Activated CD8-positive, alpha-beta T cell treated with anti-CD3 and anti-CD28 coated beads for 36 hours (primary cell): ENCODE measurements at places on chromosomes 2 and 18.

DNA sequence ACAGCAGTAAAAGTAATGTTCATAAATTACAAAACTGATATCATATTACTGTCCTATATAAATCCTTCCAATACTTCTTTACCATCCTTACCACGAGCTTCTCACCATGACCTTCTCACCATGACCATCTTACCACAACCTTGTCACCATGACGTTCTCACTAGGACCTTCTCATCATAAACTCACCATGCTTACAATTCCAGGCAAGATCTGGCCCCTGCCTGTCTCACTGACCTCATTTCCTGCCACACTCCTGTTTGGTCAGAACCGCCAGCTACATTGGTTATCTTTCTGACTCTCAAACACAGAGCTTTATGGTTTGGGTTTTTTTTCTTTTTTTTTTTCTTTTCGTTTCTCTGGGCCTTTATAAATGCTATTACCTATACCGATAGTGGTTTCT, 827.6 kb downstream of the RNF144A start:
- DNase-seq, result peak; percentile 83

DNA sequence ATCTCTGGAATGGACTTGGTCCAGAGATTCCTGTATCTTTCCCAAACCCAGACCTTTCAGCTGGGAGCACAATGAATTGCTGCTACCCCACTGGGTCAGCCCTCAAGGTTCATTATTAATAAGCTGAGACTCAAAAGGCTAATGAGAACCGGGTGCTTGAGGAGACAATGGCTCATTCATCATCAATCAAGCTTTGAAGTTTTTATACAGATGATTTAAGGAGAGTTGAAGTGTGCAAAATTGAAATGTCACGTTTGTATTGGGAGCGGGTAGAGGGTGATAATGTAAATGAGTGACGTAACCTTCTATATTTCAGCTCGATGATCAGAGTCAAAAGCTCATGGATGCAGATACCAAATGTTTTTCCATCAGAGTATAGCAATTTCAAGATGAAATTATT, 744.9 kb downstream of the ERBB4 start:
- DNase-seq, result no peak

DNA sequence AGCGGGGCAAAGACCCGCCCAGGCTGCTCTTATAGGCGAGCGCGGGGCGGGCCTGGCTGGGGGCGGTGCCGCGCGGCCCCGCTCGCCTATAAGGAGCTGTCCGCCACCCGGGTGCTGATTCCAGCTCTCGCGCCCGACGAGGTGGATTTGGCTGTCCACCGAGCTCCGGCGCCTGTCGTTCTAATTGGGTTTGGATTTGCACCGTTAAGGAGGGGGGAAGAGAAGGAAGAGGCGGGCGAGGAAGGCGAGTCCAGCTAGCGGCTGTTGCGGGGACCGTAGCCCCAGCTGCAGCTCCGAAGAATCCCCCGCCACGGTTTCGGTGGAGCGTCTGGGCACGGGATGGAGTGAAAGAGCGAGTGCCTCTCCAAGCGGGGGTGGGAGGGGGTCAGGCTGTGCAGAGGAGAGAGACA, at the start of gene CNTNAP5:
Gene CNTNAP5, plus strand, starts transcription at position 117 of the 410 bp plus-strand sequence. CDS start 364 bp downstream, outside the sequence.
- peak; percentile 34 for DNase-seq

DNA sequence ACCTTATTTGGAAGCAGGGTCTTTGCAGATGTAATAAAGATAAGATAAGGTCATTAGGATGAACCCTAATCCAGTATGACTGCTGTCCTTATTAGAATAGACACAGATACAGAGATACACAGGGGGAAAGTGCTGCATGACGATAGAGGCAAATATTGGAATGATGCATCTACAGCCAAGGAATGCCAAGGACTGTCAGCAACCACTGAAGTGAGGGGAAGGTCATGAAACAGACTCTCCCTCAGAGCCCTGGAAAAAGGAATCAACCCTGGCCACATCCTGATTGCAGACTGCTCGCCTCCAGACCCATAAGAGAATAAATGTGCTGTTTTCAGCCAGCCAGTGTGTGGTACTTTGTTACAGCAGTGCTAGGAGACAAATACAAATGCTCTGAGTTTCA, 14.8 kb downstream of the TMEM237 start:
- DNase-seq, result no peak

DNA sequence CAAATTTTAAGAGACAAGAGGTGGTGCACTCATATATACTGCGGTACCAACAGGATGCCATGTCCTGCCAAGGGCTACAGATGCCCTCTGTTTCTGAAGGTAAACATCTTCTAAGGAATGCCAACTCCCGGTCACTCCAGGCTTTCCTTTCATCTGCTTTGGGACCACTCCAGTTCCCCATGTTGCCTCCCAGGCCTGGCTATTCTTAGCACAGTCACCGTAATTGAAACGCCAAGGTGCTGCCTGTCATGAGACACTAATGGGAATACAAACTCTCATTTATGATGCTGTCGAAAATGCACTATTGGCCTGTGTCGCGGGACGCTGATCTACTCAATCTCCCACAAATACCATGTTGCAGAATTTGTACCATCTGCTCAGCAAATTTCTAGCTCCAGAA, 79.6 kb downstream of the KLF7 start:
- no peak for DNase-seq

DNA sequence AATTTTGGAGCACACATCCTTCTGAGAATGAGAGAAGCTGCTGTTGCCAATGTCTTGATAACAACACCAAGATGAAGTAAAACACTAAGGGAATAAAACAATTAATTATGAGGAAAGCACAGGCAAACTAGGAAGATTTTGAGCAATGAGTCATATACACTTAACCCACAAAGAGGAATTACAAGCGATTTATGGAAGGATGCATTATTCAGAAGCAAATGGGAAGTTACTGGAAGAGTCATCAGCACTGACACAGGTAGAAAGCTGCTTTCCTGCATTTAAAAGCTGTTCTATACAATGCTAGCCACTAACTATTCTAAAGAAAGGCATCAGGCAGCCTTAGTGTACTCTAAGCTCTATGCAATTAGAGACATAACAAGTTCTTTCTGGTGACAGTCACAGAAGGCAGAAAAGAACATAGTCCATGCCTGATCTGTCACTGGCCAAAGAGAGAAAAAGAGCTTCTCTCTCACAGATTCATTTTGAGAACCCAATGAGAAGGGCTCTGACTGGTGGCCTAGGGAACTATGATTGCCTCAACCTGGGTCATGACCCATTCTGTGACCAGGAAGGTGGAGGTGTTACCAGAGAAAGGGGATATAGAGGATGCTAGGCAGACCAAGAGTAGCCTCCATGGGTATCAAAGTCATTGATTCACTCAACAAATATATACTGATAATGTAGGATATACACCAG, 45.4 kb downstream of the M1AP start:
- no peak for DNase-seq

DNA sequence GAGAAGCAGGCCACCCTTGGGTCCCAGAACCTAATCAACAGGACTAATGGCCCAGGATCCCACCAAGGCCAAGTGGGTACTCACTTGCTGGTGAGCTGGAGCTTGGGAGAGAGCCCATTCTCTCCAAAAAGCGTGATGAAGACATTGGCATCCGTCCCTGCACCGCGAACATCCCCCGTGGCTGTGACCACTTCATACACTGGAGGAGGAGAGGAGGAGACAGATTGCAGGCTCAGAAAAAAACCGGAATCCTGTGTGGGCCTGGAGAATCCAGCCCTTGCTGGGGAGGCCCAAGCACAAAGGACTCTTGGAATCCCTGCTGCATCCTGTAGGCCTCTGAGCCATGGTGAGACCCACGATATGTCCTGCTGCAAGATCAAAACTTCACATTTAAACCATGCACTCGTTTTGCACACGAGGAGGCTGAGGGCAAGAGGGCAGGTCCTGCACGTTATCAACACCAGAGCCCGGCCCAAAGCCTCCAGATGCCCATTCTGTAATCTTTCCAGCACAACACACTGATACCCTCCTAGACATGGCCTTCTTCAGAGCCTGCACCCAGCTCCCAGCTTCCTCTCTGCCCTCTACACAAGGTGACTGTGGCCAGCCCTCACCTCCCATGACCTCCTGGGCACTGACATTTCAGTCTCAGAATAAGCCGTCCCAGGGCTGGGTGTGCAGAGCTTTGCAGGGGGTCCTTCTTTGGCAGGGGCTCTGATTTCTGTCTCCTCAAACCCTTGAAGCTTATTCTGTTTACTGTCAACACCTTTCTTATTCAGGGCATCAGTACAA, 7.8 kb downstream of the LOXHD1 start:
- DNase-seq, result no peak

DNA sequence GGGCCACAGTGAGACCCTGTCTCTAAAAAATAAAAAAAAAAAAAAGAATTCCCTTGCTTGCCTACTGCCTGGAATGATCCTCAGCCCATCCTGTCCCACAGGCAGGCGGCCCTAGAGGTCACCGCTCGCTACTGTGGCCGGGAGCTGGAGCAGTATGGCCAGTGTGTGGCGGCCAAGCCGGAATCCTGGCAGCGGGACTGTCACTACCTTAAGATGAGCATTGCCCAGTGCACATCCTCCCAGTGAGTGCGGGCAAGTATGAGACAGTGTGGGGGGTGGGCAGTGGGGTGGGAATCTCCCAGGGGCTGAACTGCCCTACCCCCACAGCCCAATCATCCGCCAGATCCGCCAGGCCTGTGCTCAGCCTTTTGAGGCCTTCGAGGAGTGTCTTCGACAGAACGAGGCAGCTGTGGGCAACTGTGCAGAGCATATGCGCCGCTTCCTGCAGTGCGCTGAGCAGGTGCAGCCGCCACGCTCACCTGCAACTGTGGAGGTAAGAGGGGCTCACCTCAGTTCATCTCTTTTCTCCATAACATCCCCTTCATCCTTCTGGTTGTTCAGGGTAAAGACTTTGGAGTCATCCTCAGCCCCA, 1.6 kb downstream of the CHCHD5 start:
- DNase-seq, result no peak

GRCh38 chr2:200695191-200695590, 109.4 kb downstream of the AOX1 start:
- DNase-seq, result no peak

GRCh38 chr2:140248623-140249022, 1468.4 kb upstream of the NXPH2 start:
- no peak for DNase-seq

GRCh38 chr2:37885329-37885993, 39.6 kb upstream of the RMDN2 start:
- DNase-seq, result no peak

DNA sequence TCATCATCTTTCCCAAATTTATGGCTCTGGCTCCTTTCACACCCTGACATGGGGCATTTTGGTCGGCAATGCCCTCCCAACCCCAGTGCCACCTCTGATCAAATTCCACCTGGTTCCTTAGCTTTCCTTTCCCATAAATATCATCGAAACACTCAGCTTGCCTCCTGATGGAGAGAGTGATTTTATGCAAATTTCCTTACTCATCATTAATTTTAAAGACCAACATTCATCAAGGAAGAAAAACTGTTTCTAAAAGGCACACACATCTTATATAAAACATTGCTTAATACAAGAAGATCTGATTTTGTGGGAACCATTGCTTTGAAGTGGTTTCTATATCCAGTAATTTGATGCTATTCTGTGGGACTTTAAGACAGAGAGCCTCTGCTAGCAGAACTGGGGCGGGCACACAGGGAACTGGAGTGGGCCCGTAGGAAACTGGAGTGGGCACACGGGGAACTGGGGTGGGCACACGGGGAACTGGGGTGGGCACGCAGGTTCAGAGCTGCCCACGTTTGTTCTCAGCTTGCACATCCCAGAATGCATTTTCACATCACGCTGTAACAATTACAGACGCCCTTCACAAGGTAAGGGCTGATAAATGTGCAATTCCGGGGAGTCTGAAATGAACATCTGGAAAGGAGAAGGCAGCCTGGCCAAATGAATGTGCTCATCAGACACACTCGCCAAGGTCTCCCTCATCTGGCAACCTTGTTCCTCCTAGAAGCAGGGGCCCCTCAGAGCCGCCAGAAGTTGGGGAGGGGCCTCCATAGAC, 174.2 kb downstream of the RTP5 start:
- DNase-seq, result no peak

- no peak for DNase-seq
These were observed 175.5 kb upstream of the CELF4 start for GRCh38 chr18:37741032-37741623.

- peak; percentile 62 for DNase-seq
These were observed 455 bp upstream of the TLK1 start for GRCh38 chr2:171160956-171161740.
